Activated T-helper 1 cell treated with anti-CD3 and anti-CD28 coated beads, Interleukin-12 subunit alpha, Interleukin-12 subunit beta, Interleukin-2, Interleukin-4 antibody, amounts not matched to agents 30 ng/mL and 10 ng/mL and 1 ng/mL, durations not matched to agents 14 hours and 24 hours and 36 hours (primary cell): ENCODE measurements at places on chromosomes 1 and 21.

GRCh38 chr1:206708882-206709281 lies 24.2 kb downstream of the MAPKAPK2 start:
- DNase-seq = no peak

DNA sequence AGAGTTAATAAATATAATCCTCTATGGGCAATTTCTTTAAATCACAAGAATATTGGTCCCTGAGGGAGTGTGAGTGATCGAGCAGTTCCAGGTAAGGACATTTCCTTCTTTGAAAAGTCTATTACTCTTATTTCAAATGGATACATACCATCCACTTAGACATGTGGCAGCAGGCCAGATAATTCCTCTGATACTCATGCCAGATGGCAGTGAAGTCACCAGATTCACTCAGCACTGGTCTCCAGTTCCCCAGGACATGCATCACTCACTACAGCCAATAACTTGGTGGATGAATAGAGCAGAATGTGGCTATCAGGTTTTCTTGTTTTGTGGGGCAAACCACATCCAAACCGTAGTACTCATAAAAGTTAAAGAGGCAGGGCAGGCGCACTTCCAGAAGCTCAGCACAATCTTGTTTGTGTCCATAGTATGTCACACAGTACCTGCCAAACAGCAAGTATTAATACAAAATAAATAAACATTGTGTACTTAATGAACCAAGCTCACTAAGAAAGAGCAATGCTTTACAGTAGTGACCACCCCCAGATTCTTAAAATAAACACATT lies 74.2 kb upstream of the CD53 start:
- DNase-seq = no peak

GRCh38 chr1:87897481-87897880 lies 568.8 kb downstream of the LMO4 start:
- DNase-seq = no peak

- no peak for DNase-seq
Measured at GRCh38 chr1:171218661-171219060, 29.6 kb upstream of the FMO1 start.

DNA sequence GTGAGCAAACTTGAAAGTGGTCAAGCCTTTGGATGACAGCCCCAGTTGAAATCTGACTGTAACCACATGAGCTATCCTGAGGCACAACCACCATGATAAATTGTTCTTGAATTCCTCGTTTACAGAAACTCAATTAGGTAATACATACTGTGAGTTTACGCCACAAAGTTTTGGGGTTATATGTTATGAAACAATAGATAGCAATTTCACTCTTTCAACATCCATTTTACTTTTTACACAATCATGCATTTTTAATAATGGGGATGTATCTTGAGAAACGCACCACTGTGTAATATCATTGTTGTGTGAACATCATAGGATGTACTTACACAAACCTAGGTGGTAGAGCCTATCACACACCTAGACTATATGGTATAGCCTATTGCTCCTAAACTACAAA lies 35.4 kb downstream of the OR2C3 start:
- DNase-seq = no peak
